ENCODE measurements at places on chromosomes 3 and 15. TPM values are rescaled to one million over a fixed set of nuclear protein-coding genes. Genes with fewer than 3 reads are reported as not detected.

SAMD7 gene
- total RNA-seq: not detected

DNA sequence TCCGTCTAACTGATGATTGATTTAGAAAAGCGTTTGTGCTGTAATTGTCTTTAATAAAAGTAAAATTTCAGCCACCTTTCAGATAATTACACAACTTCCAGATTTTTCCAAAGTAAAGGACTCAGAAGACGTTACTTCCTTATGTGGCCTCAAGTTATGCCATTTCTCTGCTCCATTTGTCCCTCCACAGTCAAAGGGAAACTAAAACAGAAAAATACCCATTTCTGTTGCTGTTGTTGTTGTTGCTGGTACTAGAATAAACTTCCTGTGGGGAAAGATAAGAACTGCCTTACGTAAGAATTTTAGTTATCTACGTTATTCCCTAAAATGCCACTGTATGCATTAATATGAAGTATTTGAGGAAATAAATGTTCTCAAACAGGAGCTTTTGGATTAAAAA is 153.9 kb downstream of the P3H2 start:
- no peaks in the 10 kb centered on the region for H3K36me3 ChIP-seq
- no peak overlapping the region for H3K4me3 ChIP-seq
- no peak for DNase-seq
- H3K27me3 ChIP-seq: no peaks in the 10 kb centered on the region
- no peak overlapping the region for H3K27ac ChIP-seq

SLC2A2 gene
- total RNA-seq: 0.12 TPM

DNA sequence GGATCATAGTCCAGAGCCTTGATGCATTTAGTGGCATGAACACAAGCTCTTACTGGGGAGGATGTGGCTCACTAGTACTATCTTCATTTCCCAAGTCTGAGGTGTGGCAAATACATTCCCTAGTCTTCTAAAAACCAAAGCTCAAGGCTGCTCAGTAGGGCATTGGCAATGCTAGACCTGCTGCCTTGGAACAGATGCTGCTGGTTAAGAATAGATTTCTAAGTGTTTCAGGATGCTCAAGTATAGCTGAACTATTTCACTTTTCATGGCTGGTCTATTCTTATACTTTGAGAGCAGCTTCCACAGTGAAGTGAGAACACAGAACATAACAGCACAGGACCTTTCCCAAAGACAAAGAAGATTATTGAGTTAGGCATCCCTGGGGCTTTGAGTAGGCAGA is 178.8 kb downstream of the CHST2 start:
- no peak overlapping the region for H3K27ac ChIP-seq
- no peaks in the 10 kb centered on the region for H3K27me3 ChIP-seq
- peaks cover 5% of the 10 kb centered on the region for H3K4me1 ChIP-seq
- DNase-seq: no peak
- no peak overlapping the region for H3K4me3 ChIP-seq

GRCh38 chr3:4899710-4900109 is 79.5 kb upstream of the BHLHE40 start:
- DNase-seq: no peak
- no peaks in the 10 kb centered on the region for H3K4me1 ChIP-seq
- H3K27me3 ChIP-seq: no peaks in the 10 kb centered on the region
- no peaks in the 10 kb centered on the region for H3K36me3 ChIP-seq
- no peak overlapping the region for H3K4me3 ChIP-seq
- H3K27ac ChIP-seq: no peak overlapping the region

- no peak for DNase-seq
- no peak overlapping the region for H3K4me3 ChIP-seq
- no peaks in the 10 kb centered on the region for H3K27me3 ChIP-seq
- H3K27ac ChIP-seq: no peak overlapping the region
- peaks cover 3% of the 10 kb centered on the region for H3K36me3 ChIP-seq
- no peaks in the 10 kb centered on the region for H3K4me1 ChIP-seq
Observed at GRCh38 chr3:114552527-114552812, 258.6 kb downstream of the TIGIT start.

GRCh38 chr15:63392361-63393009 is 10.8 kb upstream of the CA12 start:
- no peaks in the 10 kb centered on the region for H3K36me3 ChIP-seq
- no peak for DNase-seq
- H3K4me1 ChIP-seq: peaks cover 5% of the 10 kb centered on the region
- H3K27ac ChIP-seq: no peak overlapping the region
- no peaks in the 10 kb centered on the region for H3K27me3 ChIP-seq

DNA sequence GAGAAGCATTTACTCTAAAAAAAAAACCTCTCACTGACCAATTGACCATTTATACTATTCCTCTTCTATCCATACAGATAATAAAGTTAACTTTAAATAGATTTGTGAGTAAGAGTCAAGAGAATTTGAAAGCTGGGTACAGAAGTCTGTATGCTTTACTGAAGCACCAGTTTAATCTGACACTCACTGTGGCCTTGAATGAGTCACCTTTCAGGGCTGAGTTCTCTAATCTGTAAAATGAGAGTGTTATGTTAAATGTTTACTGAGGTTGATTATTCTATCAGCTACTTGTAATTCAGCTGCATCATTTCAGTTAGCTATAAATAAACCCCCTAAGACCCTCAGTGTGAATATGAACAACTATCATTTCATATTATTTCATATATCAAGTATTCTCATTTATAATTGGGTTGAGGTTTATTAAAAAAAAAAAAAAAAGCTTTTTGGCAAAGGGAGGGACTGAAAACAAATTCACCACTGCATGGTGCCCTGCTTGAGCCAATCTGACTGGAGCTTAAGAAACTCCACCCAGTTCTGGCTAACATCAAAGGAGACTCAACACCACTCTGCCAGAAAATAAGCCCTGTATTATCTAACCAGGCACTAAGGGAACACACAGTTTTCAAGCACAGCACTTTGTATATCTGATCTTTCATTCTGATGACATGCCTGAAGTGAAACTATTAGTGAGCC is 2.8 kb downstream of the MAP4 start:
- H3K4me1 ChIP-seq: peaks cover 4% of the 10 kb centered on the region
- no peaks in the 10 kb centered on the region for H3K27me3 ChIP-seq
- no peaks in the 10 kb centered on the region for H3K36me3 ChIP-seq
- H3K4me3 ChIP-seq: no peak overlapping the region
- H3K27ac ChIP-seq: peak overlapping the region; percentile 78

DNA sequence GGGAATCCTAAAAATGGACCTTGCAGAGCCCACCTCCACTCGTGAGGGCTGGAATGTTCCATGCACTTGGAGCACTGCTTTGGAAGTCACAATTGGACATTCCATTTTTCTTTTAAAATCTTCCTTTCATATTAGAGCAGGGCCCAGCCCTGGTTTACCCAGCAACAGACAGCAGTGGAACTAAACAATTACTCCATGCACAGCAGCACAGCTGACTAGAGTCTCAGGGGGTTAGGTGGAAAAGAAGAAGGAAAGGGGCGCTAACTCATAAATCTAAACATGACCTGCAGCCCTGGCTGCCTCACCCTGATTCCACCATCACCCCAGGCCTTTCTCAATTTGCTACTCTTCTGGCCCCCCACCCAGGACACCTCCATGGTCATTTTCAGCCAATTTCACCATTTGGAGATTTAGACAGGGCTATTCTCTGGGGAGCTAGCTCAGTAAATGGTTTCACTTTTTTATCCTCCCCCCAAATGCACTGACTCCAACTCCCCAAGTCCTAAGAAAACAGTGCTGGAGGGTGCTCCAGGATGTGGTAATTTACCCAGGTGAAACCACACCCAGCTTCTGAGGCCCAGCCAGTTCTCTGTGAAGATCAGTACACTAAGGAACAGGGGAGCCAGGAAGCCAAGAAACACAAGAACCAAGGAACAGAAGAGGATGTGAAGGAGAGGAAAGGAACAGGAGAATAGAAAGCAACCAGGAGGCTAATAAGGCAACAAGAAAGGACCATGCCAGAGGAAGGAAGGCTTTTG is 1.6 kb upstream of the LRRC31 start:
- H3K4me1 ChIP-seq: no peaks in the 10 kb centered on the region
- H3K27ac ChIP-seq: peak overlapping the region; percentile 21
- H3K27me3 ChIP-seq: no peaks in the 10 kb centered on the region
- DNase-seq: no peak
- no peak overlapping the region for H3K4me3 ChIP-seq

GRCh38 chr3:104150724-104151123 is 1216.0 kb upstream of the ALCAM start:
- no peak for DNase-seq
- H3K4me1 ChIP-seq: no peaks in the 10 kb centered on the region
- H3K27ac ChIP-seq: no peak overlapping the region
- no peak overlapping the region for H3K4me3 ChIP-seq

- H3K4me3 ChIP-seq: no peak overlapping the region
- H3K4me1 ChIP-seq: no peaks in the 10 kb centered on the region
- DNase-seq: peak; percentile 21
- no peaks in the 10 kb centered on the region for H3K36me3 ChIP-seq
- H3K27ac ChIP-seq: peak overlapping the region; percentile 42
Observed at GRCh38 chr15:74129586-74130154, 716 bp upstream of the ISLR2 start.

DNA sequence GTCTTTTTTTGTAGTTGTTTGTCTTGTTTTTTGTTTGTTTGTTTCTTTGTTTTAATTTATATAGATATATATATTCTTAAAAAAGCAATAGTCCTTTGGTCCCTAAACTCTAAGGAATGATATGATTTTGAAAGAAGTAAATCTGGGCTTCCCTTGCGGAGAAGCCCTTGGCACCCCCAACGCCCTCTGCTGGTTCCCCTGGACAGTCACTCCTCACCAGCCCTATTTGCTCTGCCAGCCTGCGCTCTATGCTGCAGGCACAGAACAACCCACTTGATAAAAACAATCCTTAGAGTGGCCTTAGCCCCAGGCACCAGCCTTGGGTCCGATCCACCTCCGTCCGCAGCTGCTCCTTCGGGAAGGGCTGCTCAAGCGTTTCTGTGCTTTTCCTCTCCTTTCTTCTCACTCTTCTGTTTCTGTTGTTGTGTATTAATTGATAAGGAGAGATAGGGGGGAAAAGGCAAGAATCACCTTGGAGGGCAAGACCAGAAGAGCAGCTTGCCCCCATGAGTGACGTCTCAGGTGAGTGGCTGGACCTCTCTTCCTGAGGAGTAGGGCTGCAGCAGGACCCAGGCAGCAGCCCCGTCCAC is 13.7 kb upstream of the PARP6 start:
- no peaks in the 10 kb centered on the region for H3K27me3 ChIP-seq
- H3K4me3 ChIP-seq: no peak overlapping the region
- H3K27ac ChIP-seq: no peak overlapping the region
- peak; percentile 22 for DNase-seq
- no peaks in the 10 kb centered on the region for H3K4me1 ChIP-seq

GRCh38 chr3:14154276-14154675 is 24.1 kb downstream of the XPC start:
- DNase-seq: no peak
- peaks cover 33% of the 10 kb centered on the region for H3K36me3 ChIP-seq
- no peaks in the 10 kb centered on the region for H3K4me1 ChIP-seq
- H3K27me3 ChIP-seq: no peaks in the 10 kb centered on the region
- no peak overlapping the region for H3K4me3 ChIP-seq
